ENCODE measurements at places on chromosomes 7 and 10. TPM values are rescaled to one million over a fixed set of nuclear protein-coding genes. Genes with fewer than 3 reads are reported as not detected.

DNA sequence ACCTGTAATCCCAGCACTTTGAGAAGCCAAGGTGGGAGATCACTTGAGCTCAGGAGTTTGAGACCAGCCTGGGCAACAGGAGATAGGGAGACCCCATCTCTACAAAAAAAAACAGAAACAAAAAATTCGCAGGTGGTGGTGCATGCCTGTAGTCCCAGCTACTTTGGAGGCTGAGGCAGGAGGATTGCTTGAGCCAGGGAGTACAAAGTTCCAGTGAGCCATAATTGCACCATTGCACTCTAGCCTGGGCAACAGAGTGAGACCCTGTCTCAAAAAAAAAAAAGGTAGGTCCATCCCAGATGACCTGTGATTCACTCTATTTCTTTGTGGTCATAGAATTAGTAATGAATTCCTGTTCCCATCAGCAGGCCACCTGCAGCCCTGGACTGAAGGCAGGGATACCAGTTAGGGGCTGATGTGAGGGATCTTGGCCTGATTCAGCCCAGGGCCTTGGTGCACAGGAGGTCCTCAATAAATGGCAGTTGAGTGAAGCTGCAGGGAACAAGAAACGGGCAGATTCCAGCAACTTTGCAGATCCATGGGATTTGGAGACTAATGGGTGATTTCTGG, at the start of gene MYH16:
MYH16 (plus strand) TSS at position 364 of the 570 bp plus-strand sequence.
- no peak for DNase-seq

DNA sequence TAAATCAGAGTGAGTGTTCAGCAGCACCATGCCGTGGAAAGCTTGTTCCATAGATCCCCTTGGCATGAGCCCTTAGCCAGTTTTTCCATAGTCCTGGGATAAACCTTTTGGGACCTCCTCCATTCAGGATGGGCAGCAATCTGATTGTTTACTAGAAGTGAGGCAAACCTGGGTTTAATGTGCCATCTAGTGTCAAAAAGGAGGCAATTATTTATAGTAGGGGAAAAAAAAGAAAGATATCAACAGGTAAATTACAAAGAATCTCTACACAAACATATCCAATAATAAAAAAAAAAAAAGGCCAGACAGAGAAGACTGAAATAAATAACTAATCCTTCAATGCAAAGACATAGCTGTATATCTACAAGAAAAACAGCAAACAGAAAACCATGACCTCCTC, 229.0 kb upstream of the STK17A start:
- no peak for DNase-seq

Gene DEPP1
- 8.3 TPM for polyA plus RNA-seq

Gene FAM25G
- polyA plus RNA-seq = not detected
